ENCODE measurements at places on chromosomes 11 and 22. TPM values are rescaled to one million over a fixed set of nuclear protein-coding genes. Genes with fewer than 3 reads are reported as not detected.

PGA3 gene
- not detected for total RNA-seq

DNA sequence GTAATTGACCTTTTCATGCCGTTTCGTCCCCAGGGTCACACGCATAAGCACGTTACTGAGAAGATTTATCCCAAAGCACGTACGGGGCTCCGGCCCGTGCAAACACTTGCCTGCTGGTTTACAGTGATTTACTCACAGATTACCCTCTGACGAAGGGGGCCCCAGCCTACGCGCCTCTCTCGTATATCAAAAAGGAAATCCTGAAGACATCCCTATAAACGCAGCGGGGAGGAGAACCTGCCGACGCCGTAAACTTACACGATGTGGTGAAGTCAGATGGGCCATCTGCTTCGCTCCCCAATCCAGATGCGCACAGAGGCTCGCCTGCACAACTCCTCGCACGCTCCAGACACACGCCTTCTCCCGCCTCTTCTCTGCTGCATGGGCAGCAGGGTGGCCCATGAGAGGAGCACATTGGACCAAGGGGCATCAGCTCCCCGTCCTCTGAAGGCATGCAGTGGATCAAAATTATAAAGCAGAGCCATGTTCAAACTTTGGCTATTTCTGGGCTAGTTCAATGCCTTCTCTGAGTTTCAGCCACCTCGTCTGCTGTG, 123.6 kb downstream of the MN1 start:
- H3K36me3 ChIP-seq, result no peaks in the 10 kb centered on the region
- no peak overlapping the region for H3K4me3 ChIP-seq
- no peak overlapping the region for H3K27ac ChIP-seq
- no peak for DNase-seq

GRCh38 chr11:12502046-12502445, 124.7 kb downstream of the PARVA start:
- H3K36me3 ChIP-seq, result no peaks in the 10 kb centered on the region
- H3K27me3 ChIP-seq, result no peaks in the 10 kb centered on the region
- no peaks in the 10 kb centered on the region for H3K4me1 ChIP-seq
- H3K4me3 ChIP-seq, result no peak overlapping the region
- no peak for DNase-seq
- no peak overlapping the region for H3K27ac ChIP-seq

FADS2 gene
- total RNA-seq, result 315 TPM

- no peak overlapping the region for H3K4me3 ChIP-seq
- no peak overlapping the region for H3K27ac ChIP-seq
- no peak for DNase-seq
- no peaks in the 10 kb centered on the region for H3K4me1 ChIP-seq
These were observed 73.1 kb downstream of the ARHGAP32 start for GRCh38 chr11:129119036-129119435.

RPS6KA4 gene
- total RNA-seq, result 32.6 TPM

GRCh38 chr11:60814112-60814511, 27.8 kb upstream of the CCDC86 start:
- no peaks in the 10 kb centered on the region for H3K4me1 ChIP-seq
- no peak for DNase-seq
- H3K4me3 ChIP-seq, result no peak overlapping the region

DNA sequence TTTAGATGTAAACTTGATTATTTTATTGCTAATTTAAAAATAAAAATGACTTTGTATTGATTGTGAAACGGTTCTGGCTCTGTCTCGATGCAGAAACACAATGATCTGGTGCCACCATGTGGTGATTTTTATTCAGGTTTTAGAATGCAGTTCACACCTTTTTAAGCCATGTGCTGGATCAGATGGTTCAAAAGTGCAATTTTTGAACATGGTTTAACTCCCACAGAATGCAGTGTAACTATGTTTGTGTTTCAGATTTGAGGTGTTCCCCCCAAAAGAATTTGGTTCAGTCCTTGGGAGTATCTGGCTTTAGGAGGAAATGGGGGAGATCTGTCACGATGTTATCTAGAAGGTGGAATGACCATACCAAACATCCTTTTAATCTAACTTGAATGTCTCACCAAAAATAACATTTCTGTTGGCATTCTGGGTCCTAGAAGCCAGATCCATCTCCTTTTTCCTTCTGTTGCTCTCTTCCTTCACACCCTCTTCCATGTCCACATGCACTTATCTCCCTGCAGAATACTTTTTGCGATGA, 7.9 kb downstream of the MRPL16 start:
- no peaks in the 10 kb centered on the region for H3K4me1 ChIP-seq
- no peaks in the 10 kb centered on the region for H3K27me3 ChIP-seq
- peaks cover 11% of the 10 kb centered on the region for H3K36me3 ChIP-seq
- no peak for DNase-seq

PTPN5 gene
- total RNA-seq, result not detected

- peaks cover 36% of the 10 kb centered on the region for H3K4me1 ChIP-seq
- no peak for DNase-seq
- H3K36me3 ChIP-seq, result no peaks in the 10 kb centered on the region
- H3K4me3 ChIP-seq, result peak overlapping the region; percentile 78
- peak overlapping the region; percentile 87 for H3K27ac ChIP-seq
- no peaks in the 10 kb centered on the region for H3K27me3 ChIP-seq
These were observed 23.8 kb downstream of the MICAL3 start for GRCh38 chr22:18000441-18001039.

GRCh38 chr11:122981388-122982264, at the start of gene BSX:
BSX (minus strand) TSS chr11:122981834; CDS start chr11:122981671, 163 bp downstream.
- H3K27me3 ChIP-seq, result peaks cover 51% of the 10 kb centered on the region
- H3K27ac ChIP-seq, result no peak within 1 kb of the TSS
- H3K4me3 ChIP-seq, result no peak within 1 kb of the TSS
- no peaks in the 10 kb centered on the region for H3K36me3 ChIP-seq

ARHGEF17 gene
- total RNA-seq, result 5.2 TPM

GRCh38 chr11:102831489-102832440, 11.6 kb downstream of the MMP3 start:
- no peaks in the 10 kb centered on the region for H3K27me3 ChIP-seq
- no peak overlapping the region for H3K27ac ChIP-seq
- H3K36me3 ChIP-seq, result no peaks in the 10 kb centered on the region
- DNase-seq, result no peak
- no peak overlapping the region for H3K4me3 ChIP-seq

- peak overlapping the region; percentile 91 for H3K27ac ChIP-seq
- H3K4me3 ChIP-seq, result peak overlapping the region; percentile 97
- H3K27me3 ChIP-seq, result no peaks in the 10 kb centered on the region
- H3K36me3 ChIP-seq, result peaks cover 4% of the 10 kb centered on the region
- no peak for DNase-seq
- H3K4me1 ChIP-seq, result peaks cover 3% of the 10 kb centered on the region
These were observed 961 bp downstream of the IPO7 start for GRCh38 chr11:9385327-9385899.

DNA sequence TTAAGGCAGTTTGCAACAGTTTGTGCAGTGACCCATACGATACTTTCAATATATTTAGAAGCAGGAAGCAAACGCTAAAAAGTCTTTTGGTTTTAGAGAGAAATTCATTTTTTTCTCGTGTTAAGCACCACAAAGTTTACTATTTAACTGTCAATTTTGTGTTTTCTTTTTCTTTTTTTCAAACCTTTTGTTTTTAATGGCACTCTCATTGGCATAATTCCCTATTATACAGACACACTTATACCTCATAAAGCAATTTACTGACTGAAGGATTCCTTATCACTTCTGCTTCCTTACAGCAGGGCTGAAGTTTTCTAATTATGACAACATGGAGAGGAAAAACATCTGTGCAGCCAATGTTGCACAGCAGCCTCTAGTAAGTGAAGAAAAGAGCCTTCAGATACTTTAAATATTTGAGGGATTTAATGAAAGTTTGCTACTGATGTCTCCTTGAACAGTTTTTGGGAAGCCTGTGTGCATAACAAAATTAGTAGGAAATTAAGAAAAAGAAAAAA, 2191.2 kb downstream of the LRRC4C start:
- H3K4me1 ChIP-seq, result no peaks in the 10 kb centered on the region
- no peak overlapping the region for H3K27ac ChIP-seq
- H3K27me3 ChIP-seq, result no peaks in the 10 kb centered on the region

DNA sequence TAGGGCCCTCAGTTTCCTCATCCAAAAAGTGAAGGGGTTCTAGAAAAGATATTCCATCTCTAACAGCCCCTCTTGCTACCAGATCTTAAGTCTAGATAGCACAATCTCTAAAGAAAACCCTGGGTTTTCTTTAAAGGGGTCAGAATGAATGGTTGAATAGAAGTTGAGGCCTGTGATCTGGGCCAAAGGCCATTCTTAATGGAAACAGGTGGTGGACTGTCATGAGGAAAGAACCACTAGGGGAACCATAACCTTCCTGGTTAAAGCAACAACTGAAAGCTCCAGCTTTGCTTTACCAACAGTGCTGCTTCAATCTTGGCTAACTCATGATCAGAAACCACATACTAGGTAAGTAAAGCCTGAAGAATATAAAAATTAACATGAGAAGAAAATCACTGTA, 1.8 kb downstream of the CELF1 start:
- H3K27me3 ChIP-seq, result no peaks in the 10 kb centered on the region
- no peaks in the 10 kb centered on the region for H3K36me3 ChIP-seq
- peak overlapping the region; percentile 50 for H3K27ac ChIP-seq
- DNase-seq, result no peak
- H3K4me3 ChIP-seq, result peak overlapping the region; percentile 83

DNA sequence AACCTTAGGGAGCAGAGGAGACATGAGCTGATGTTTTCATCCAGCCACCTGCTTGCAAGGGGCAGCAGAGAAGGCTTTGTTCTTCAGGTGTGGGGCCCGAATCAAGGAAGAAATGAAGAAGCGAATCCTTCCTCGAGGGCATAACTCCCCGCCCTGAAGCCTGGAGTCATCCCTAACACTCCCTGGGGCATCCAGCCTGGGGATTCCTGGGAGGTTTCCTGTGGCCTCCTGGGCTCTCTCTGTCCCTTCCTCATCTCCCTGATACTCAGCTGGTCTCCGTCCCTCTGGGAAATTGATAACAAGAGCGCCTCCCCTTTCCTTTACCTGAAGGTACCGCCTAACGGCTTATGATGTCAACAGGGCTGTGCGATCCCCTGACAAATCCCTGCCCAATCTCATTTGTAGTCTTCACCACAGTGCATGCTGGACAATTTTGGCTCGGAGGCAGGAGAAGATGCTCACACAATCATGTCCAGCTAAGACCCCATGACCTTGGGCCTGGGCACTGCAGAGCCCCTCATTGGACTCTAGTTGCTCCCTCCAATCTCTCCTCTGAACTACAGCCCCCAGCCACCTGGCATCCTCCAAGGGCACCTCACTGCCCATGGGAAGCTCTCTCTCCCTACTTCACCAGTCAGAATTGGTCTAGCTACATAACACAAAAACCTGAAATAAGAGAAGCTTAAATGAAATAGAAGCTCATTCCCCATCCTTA, 80.6 kb upstream of the RTL6 start:
- H3K27ac ChIP-seq, result no peak overlapping the region
- no peaks in the 10 kb centered on the region for H3K4me1 ChIP-seq
- no peaks in the 10 kb centered on the region for H3K27me3 ChIP-seq
- no peak for DNase-seq
- H3K4me3 ChIP-seq, result no peak overlapping the region

DNA sequence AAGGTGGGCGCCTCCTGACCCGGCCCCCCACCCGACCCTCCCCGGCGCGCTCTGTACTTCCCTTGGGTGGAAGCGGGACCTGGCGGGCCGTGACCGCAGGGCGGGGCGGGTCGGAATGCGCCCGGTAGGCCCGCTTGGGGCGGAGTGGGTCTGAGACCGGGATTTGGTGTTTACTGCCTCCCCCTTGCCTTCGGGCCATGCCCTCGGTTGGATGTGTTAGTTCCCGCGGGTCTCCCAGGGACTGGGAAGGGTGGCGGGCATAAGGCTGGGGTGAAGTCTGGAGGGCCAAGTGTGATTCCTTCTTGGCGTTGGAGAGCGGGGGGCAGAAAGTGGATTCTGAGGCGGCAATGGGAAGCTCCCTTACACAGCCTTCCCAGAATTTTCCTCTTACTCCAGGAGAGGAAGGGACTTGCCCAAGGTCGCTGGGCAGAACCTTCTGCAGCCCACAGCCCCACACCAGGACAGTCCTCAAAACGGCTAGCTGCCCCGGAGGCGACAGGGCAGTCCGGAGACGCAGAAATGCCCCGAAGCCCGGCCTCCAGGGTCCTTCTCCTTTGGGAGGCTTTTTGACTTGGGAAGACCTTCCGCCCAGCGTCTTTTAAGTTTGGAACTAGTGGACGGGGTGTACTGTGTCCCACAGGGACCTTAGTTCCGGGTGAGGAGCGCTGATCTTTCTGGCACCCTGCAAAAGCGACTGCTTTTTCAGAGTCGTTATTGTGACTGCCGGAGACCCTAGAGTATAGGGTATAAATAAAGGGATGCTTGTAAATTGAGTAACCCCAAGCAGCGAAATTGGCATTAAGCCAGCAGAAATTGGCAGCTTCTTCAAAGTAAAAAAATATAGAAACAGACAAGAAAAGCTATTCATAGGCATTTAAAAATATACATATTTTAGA, 647 bp downstream of the SWAP70 start:
- peak overlapping the region; percentile 85 for H3K27ac ChIP-seq
- no peaks in the 10 kb centered on the region for H3K27me3 ChIP-seq
- H3K36me3 ChIP-seq, result no peaks in the 10 kb centered on the region
- DNase-seq, result no peak

- no peaks in the 10 kb centered on the region for H3K36me3 ChIP-seq
- H3K4me3 ChIP-seq, result no peak overlapping the region
- no peak for DNase-seq
- H3K27me3 ChIP-seq, result no peaks in the 10 kb centered on the region
These were observed 10.0 kb downstream of the CARD10 start for GRCh38 chr22:37509059-37509860.
